ENCODE measurements at places on chromosomes 2 and 18.
A peak's percentile ranks its signal among the peaks of the same experiment; 100 is the strongest.

GRCh38 chr2:62660582-62661262 lies 44.8 kb upstream of the EHBP1 start:
- DNase-seq: peak; percentile 94

DNA sequence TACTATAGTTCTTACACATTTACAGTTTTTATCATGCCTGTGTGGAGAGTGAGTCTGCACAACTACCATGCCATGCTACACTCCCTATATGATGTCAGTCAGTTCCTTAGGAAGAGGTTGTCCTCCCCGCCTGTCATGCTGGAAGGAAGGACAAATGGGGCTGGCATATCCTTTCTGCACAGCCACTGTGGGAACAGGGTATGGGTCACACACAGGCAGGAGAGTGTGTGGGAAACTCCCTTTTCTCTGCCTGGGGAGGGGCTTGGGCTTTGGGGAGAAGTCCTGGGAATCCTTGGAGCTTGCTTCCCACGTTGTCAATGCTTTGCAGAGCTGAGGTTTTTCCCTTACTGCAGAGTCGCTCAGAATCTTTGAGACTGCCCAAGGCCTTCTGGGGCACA lies 232.1 kb downstream of the PRKCE start:
- no peak for DNase-seq

DNA sequence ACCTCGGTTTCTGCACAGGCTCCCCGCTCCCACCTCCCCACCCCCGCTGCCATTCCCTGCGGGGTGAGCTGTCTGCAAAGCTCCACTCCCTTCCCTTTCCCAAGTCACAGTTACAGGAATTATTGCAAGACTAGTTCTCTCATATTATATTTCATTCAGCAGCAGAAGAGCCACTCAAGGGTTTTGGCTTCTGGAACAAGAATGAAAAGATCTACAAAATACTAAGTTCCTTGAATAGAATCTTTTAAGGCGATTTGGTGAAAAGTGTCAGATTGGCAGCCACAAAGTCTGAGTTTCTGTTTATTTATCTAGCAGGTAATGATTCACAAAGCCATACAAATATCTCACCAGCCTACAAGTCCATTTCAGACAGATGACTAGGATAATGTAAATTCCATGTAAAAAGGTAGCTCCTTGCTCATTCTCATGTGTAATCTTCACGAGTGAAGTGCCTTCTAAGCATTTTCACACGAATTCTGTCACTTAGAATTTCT lies 221.9 kb upstream of the RBBP8 start:
- DNase-seq: no peak

DNA sequence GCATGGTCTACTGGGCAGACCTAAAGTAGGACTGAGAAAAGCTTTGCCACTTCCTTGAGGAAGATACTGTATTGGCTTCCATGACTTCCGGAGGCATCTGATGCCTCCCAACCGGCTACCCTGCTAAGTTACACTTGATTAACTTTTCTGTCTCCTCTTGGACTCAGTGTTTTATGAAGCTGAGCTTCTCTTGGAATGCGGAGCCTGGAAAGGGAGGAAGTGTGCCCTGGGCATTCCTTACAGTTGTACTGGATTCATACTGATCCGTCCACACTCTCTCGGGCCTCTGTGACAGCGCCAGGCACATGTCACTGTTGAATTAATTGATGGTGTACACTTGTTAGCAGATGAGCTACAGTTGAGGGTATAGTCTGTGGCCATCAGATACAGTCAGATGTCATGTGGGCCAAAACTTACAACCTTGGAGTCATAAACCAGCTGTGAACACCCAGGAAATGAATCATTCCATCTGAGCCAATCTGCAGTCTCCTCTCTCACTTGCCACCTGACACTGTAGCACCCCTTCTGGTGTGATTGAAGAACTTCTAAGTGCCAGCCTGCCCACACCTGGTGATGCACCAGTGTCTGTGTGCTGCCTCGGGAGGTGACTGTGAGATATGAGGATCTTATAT lies 122.5 kb downstream of the FHOD3 start:
- DNase-seq: no peak

- no peak for DNase-seq
Measured at GRCh38 chr18:7953095-7953958, 386.2 kb downstream of the PTPRM start.

GRCh38 chr18:3230401-3231334 lies 10.9 kb upstream of the MYOM1 start:
- no peak for DNase-seq

DNA sequence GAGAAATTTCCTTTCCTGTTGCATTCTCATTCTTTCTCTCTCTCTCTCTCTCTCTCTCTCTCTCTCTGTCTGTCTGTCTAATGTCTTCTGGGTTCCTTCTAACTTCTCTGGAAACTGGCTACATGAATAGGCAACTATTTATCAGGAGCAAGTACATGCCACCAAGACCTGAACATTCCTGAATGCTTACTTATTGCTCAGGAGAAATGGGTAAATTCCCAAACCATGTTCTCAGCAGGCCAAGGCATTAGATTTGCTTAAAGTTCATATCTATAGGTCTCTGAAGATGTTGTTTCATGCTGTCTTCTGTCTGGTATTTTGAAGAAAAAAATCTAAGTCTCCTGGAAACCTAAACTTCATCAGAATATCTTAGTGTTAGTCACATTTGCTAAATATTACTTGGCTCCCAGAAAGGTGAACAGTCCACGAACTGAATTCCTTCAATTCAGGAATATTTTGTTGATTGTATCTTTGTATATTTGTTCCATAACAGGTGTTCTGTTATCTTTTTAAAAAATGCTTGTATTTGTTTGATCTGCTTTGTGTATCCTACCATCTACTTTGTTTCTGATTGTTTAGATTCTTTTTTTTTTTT lies 77.2 kb upstream of the FIGN start:
- no peak for DNase-seq

Measured in AG04449 (cell line).